Hepatocyte (in vitro differentiated cells): ENCODE measurements at places on chromosomes 7 and 10.

- H3K4me1 ChIP-seq: peaks cover 18% of the 10 kb centered on the region
- no peaks in the 10 kb centered on the region for H3K36me3 ChIP-seq
- peak overlapping the region; percentile 62 for H3K27ac ChIP-seq
These were observed 668 bp downstream of the GPR37 start for GRCh38 chr7:124764847-124765400.

GRCh38 chr10:67257018-67257417 is 331.2 kb downstream of the LRRTM3 start:
- no peak for DNase-seq
- H3K27me3 ChIP-seq: no peaks in the 10 kb centered on the region
- H3K27ac ChIP-seq: peak overlapping the region; percentile 12
- peaks cover 19% of the 10 kb centered on the region for H3K4me1 ChIP-seq

GRCh38 chr10:1368842-1369171 is 312.6 kb downstream of the WDR37 start:
- no peaks in the 10 kb centered on the region for H3K27me3 ChIP-seq
- H3K36me3 ChIP-seq: no peaks in the 10 kb centered on the region
- no peak overlapping the region for H3K27ac ChIP-seq

GRCh38 chr7:95596198-95597063 is at the start of gene PDK4:
PDK4 (minus strand) TSS chr7:95596516; CDS start chr7:95596293, 223 bp downstream.
- DNase-seq: peak; percentile 84
- H3K27me3 ChIP-seq: no peaks in the 10 kb centered on the region
- H3K4me1 ChIP-seq: peaks cover 5% of the 10 kb centered on the region
- H3K36me3 ChIP-seq: no peaks in the 10 kb centered on the region
- H3K4me3 ChIP-seq: peak within 1 kb of the TSS; percentile 69
- peak within 1 kb of the TSS; percentile 80 for H3K27ac ChIP-seq

DNA sequence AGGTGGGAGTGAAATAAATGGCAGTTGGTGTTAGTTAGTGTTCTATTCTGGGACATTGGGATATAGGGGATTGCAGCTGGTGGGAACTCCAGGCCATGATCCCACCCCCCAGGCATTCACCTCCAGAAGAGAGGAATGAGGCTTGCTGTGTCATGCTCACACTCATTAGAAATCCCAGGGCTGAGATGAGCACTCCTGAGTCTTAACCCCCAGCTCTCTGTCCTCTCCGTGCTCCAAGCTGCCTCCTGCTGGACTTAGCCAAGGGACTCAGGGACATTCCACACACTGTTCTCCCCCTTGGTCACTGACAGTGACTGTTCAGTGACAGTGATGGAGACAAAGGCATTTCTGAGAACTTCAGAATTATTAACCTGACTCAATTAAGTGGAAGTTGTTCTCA is 21.5 kb downstream of the CYP26A1 start:
- no peak overlapping the region for H3K27ac ChIP-seq
- no peaks in the 10 kb centered on the region for H3K4me1 ChIP-seq
- no peak for DNase-seq
- H3K4me3 ChIP-seq: no peak overlapping the region
- no peaks in the 10 kb centered on the region for H3K36me3 ChIP-seq

- no peak overlapping the region for H3K27ac ChIP-seq
- H3K4me3 ChIP-seq: no peak overlapping the region
- no peaks in the 10 kb centered on the region for H3K27me3 ChIP-seq
- H3K36me3 ChIP-seq: no peaks in the 10 kb centered on the region
- no peaks in the 10 kb centered on the region for H3K4me1 ChIP-seq
- no peak for DNase-seq
These were observed 8.2 kb upstream of the PON3 start for GRCh38 chr7:95404316-95404865.

DNA sequence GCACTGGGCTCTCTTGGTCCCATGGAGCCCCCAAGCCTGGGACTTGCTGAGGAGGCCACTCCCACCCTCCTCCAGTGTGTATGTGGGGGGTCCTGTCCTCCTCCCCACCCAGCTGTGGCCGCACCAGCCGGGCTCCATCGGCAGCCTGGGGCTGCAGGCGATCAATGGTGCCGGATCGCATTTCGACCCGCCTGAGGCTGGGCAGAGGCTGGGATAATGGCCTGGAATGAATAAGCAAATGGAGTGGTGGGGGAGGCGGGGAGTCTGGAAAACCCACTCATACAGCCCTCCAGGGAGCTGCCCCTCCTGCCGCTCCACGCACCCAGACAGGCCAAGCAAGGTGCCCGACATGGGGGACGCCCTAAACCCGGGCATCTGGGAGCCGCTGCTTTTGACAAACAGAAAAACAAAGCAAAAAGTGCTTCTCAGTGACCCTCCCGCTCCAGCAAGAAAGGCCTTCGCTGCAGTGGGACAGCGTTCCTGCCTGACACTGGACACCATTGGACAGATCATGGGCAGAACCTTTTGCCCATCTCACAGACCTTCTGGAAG is 160.5 kb downstream of the NRF1 start:
- H3K4me1 ChIP-seq: no peaks in the 10 kb centered on the region
- peaks cover 6% of the 10 kb centered on the region for H3K27me3 ChIP-seq

- no peak overlapping the region for H3K4me3 ChIP-seq
- H3K4me1 ChIP-seq: no peaks in the 10 kb centered on the region
- H3K27me3 ChIP-seq: peaks cover 8% of the 10 kb centered on the region
- no peaks in the 10 kb centered on the region for H3K36me3 ChIP-seq
These were observed 268.4 kb downstream of the TCERG1L start for GRCh38 chr10:131043039-131043691.

DNA sequence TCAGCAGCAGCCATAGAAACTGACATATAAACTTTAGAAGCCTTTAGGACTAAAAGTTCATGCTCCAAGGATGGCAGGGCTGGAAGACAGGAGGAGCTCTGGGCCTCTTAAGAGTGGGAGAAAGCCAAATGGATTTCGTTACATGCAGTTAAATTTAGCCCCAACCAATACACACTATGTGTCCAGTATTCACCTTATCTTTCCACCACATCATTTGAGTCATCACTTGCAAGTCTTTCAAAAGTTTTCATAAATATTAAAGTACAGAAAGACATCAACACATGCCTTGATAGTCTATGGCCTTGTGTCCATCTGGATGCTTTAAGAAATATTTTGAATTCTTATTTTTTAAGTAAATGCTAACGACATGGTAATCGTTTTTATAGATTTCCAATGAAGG is 392.4 kb upstream of the LRRN3 start:
- no peak overlapping the region for H3K4me3 ChIP-seq
- no peak for DNase-seq
- no peak overlapping the region for H3K27ac ChIP-seq
- no peaks in the 10 kb centered on the region for H3K4me1 ChIP-seq
- H3K36me3 ChIP-seq: no peaks in the 10 kb centered on the region
- no peaks in the 10 kb centered on the region for H3K27me3 ChIP-seq

GRCh38 chr7:37642028-37642540 is 41.5 kb upstream of the GPR141 start:
- no peak for DNase-seq
- H3K27ac ChIP-seq: no peak overlapping the region
- no peaks in the 10 kb centered on the region for H3K27me3 ChIP-seq
- no peaks in the 10 kb centered on the region for H3K36me3 ChIP-seq
- H3K4me3 ChIP-seq: no peak overlapping the region
- H3K4me1 ChIP-seq: no peaks in the 10 kb centered on the region

DNA sequence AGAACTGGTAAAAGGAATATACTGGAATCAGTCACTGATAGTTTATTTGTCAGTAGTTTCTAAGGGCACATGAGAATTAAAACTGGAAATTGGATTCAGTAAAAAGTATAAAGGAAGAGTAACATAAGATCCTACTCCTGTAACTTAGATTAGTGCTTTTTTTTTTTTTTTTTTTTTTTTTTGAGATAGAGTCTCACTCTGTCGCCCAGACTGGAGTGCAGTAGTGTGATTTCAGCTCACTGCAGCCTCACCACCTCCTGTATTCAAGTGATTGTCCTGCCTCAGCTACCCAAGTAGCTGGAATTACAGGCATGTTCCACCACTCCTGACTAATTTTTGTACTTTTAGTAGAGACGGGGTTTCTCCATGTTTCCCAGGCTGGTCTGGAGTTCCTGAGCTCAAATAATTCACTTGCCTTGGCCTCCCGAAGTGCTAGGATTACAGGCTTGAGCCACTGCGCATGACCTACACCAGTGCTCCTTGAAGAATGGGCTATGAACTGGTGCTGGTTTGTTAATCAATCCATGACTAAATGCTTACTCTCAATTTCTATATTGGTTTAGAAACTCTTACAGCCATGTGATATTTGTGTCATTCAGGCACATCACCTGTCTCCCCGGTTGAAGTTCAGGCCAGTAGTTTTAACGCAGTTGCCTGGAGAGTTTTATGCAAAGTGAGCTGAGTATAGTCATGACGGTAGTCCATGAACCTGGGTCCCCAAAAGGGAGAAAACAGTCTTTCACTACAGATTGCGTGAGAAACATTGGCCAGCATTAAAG is 65.0 kb downstream of the ZEB1 start:
- H3K27ac ChIP-seq: no peak overlapping the region
- H3K4me3 ChIP-seq: no peak overlapping the region
- H3K4me1 ChIP-seq: no peaks in the 10 kb centered on the region
- no peak for DNase-seq
- no peaks in the 10 kb centered on the region for H3K36me3 ChIP-seq
- H3K27me3 ChIP-seq: no peaks in the 10 kb centered on the region

DNA sequence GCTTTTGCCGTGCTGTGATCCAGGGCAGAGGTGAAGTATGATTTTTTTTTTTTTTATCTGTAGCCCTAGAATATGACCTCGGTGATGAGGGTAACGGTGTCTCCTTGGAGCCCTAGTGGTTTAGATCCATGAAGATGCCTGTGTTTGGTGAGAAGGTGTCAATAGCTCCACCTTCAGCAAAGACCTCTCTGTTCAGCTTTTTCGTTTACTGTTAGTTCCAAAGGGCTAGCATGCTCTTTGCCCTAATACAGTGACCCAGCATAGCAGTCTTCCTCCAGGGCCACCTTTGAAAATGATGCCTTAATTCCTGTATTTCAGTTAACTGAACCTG is 746 bp upstream of the MRPS16 start:
- peak overlapping the region; percentile 80 for H3K4me3 ChIP-seq
- H3K4me1 ChIP-seq: peaks cover 11% of the 10 kb centered on the region
- no peaks in the 10 kb centered on the region for H3K27me3 ChIP-seq

- peaks cover 7% of the 10 kb centered on the region for H3K4me1 ChIP-seq
- DNase-seq: peak; percentile 46
- no peak overlapping the region for H3K27ac ChIP-seq
- H3K36me3 ChIP-seq: no peaks in the 10 kb centered on the region
- H3K4me3 ChIP-seq: no peak overlapping the region
- no peaks in the 10 kb centered on the region for H3K27me3 ChIP-seq
These were observed 39.7 kb downstream of the CACNB2 start for GRCh38 chr10:18179891-18180290.

DNA sequence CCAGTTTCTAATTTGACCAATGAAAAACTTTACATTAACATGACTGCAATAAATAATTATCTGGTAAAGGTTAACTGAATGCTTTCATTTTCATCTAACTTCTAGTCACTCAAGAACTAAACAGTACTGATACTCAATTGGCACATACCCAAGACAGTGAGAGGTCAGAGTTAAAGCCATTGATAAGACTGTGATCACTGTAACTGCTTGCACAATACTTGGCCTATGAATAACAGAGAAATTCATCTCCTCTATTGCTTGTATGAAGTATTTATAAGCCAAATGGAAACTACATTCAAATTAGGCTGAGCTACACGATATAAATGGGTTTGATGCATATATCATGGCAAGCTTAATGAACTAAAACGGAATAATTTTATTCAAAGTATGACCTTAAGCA is 43.0 kb downstream of the HERC4 start:
- H3K36me3 ChIP-seq: no peaks in the 10 kb centered on the region
- H3K4me1 ChIP-seq: no peaks in the 10 kb centered on the region
- DNase-seq: peak; percentile 11
- no peaks in the 10 kb centered on the region for H3K27me3 ChIP-seq
- H3K27ac ChIP-seq: no peak overlapping the region

DNA sequence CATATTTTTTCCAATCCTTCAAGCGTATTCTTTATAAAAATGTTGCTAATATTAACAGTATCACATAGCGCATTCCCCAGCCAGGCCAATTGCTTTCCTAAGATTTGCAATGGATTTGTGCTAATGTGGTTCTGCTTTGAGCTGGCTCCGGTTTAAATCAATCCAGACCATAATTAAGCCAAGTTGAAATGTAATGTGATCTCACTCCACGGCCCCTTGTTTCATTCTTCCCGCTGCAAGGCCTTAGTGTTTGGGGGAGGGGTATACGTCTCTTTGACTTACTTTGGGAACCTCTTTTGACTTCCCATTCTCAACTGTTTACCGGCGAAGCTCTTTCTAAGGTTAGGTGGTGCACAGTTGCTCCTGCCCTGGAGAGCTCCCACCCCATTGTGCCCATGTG is 86.4 kb downstream of the PRPF18 start:
- no peak for DNase-seq
- H3K4me3 ChIP-seq: no peak overlapping the region
- H3K36me3 ChIP-seq: no peaks in the 10 kb centered on the region
- no peaks in the 10 kb centered on the region for H3K27me3 ChIP-seq
- peaks cover 22% of the 10 kb centered on the region for H3K4me1 ChIP-seq

DNA sequence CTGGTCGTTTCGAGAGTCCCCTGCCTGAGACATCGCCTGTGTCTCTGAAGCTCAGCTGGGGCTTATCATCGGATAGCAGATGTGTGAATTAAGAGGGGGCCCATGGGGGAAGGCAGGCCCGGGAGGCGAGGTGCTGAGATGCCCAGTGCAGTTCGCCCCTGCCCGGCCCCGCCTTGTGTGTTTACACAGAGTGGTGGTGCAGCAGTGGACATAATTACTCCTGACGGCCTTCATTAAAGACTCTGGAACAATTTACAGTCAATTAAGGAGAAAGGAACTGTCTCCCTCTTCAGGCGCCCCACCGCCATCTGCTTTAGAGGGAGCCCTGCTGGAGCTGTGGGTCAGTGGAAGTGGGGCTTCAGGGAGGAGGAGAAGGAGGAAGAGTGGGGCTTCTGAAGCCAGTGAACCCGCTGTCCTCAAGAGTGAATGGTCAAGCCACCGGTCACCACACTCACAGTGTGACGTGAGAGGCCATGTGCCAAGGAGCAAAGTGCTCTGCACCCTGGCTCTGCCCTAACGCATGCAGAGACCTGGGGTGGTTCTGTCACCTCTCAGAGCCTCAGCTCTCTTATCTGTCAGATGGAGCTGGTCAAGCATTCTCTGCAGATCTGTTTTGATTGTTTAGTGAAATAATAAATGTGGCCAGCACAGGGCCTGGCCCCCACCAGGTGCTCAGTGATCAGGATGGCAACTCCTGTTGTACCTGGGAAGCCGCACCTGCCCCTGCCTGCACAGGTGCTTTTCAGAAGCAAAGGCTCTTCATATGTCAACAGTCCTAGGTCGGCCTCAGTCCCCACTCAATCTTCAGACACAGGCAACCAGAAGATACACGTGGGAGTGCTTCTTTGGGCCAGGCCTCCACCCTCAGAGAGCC is 65.6 kb downstream of the CDH23 start:
- H3K4me3 ChIP-seq: no peak overlapping the region
- no peaks in the 10 kb centered on the region for H3K27me3 ChIP-seq
- H3K36me3 ChIP-seq: no peaks in the 10 kb centered on the region
- no peaks in the 10 kb centered on the region for H3K4me1 ChIP-seq

DNA sequence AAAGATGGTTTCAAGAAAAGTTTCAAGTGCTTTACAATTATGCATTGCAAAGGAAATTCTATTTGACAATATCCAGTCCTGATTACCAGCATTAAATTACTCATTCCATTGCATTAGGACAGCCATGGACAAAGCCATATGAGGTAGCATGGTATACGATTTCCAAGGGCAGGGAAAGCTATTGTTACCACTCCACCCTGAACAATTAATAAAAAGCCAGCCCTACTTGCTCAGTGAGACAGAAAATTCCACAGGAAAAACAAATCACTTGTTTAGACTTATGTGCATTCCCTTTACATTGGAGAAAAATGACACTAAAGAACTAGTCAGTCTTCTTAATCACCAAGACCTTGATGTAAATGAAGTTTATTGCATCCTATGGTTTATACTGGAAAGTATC is 5.6 kb downstream of the CD36 start:
- no peaks in the 10 kb centered on the region for H3K36me3 ChIP-seq
- no peaks in the 10 kb centered on the region for H3K4me1 ChIP-seq
- no peak overlapping the region for H3K4me3 ChIP-seq
- no peak for DNase-seq
